COLO829 (cell line): ENCODE measurements at places on chromosomes 7 and 10.
A peak's percentile ranks its signal among the peaks of the same experiment; 100 is the strongest.

DNA sequence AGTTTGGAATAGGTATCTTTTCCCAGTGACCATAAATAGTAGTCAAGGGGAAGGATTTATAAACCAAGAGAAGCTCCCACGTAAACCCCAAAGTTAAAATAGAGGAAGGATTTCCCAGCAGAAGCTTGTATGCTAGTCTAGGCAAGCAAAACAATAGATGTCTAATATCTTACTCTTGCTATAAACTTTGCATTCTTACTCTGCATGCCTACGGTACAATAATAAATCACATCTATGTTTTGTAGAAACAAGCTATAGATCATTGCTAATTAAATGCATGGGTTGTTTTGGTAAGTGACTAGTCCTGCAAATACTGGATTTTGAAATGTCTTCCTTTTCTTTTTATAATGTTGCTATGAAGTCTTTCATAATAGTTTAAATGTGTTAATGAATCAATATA lies 585.5 kb downstream of the INHBA start:
- DNase-seq = no peak

- no peak for DNase-seq
Measured at GRCh38 chr7:73921623-73922528, 60.9 kb downstream of the TMEM270 start.

GRCh38 chr7:30707391-30708357 lies 25.4 kb upstream of the CRHR2 start:
- no peak for DNase-seq

GRCh38 chr7:159108491-159108890 lies 36.2 kb downstream of the VIPR2 start:
- DNase-seq = no peak

GRCh38 chr7:87151002-87151728 lies 1.1 kb upstream of the DMTF1 start:
- DNase-seq = peak; percentile 11

GRCh38 chr7:90938371-90938770 lies 325.9 kb upstream of the FZD1 start:
- no peak for DNase-seq

DNA sequence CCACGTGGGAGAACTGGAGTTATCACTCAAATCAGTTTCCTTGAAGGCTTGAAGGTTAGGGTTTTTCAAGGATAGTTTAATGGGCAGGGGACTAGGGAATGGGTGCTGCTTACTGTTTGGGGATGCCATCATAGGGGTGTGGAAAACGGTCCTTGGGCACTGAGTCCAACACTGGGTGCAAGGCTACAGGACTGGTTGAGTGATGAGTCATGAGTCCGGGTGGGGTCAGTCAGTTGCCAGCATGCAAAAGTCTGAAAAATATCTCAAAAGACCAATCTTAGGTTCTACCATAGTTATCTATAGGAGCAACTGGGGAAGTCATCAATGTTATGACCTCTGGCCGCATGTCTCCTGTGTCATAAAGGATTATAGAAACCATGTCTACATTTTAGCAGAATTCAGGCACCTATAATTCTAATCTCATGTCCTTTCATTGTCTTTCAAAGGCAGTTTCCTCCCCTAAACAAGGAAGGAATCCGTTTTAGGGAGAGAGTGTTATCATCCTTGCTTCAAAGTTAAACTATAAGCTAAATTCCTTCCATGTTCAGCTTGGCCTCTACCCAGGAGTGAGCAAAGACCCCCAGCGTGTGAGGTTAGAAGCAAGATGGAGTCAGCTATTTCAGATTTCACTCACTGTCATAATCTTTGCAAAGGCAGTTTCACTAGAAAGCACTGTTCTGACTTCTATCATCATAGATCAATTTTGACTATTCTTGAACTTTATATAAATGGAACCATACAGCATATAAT lies 94.5 kb downstream of the COL26A1 start:
- no peak for DNase-seq

- no peak for DNase-seq
Measured at GRCh38 chr10:110914431-110914830, 4.5 kb downstream of the BBIP1 start.

- no peak for DNase-seq
Measured at GRCh38 chr7:74230446-74231231, 20.8 kb downstream of the LAT2 start.

- DNase-seq = no peak
Measured at GRCh38 chr7:140201393-140201792, 24.6 kb upstream of the KDM7A start.

DNA sequence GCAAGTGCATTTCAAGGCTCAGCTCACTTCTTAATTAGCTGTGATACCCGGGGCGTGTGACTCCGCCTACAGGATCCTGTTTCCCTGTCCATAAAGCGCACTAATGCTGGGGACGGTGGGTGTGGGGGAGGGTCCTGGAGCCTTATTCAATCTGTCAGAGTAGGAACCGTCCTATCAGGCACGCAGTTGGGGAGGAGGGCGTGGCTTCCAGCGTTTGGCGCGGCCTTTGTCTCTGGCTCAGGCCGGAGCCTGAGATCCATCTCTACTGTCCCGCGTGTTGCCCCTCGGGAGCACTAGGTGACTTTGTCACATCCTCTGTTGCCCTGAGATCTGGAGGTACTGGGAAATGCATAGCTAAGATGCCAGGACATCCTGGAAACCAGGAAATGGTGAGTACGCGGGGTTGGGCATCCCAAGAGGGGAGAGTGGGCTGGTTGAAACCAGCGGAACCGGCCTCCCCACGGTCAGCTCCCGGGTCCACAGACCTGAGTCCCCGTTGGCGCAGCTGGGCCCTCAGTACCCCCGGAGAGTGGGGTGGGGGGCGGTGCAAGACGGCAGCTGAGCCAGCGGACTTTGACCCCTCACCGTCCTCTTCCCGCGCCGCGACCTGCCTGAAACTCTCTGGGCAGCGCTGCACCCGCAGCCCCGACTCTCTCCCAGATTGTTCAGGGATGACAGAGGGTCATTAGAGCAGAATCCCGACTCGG lies 104.4 kb upstream of the ZNF92 start:
- DNase-seq = peak; percentile 88

- DNase-seq = no peak
Measured at GRCh38 chr10:97854743-97855142, 5.1 kb downstream of the GOLGA7B start.

GRCh38 chr7:20541608-20542349 lies 73.7 kb upstream of the ABCB5 start:
- DNase-seq = no peak
